ENCODE measurements at places on chromosomes 3 and 15. TPM values are rescaled to one million over a fixed set of nuclear protein-coding genes. Genes with fewer than 3 reads are reported as not detected.
A peak's percentile ranks its signal among the peaks of the same experiment; 100 is the strongest.

The SNURF gene
- 15.0 TPM for total RNA-seq

The ROPN1 gene
- 0.52 TPM for total RNA-seq

The CEP70 gene
- 23.0 TPM for total RNA-seq

The LTF gene
- total RNA-seq = 3.6 TPM

The LRRIQ4 gene
- 0.44 TPM for total RNA-seq

The FBXW12 gene
- 0.50 TPM for total RNA-seq

- ATAC-seq = peak; percentile 84
Observed at GRCh38 chr3:10505050-10505790, at the start of gene ATP2B2. Gene ATP2B2, minus strand, starts transcription at chr3:10505586. Its CDS starts 56,043 bp downstream, at chr3:10449543.

GRCh38 chr3:174002543-174002942 lies 605.0 kb downstream of the NLGN1 start:
- ATAC-seq = no peak

- no peak for ATAC-seq
Observed at GRCh38 chr15:47304656-47305055, 412.6 kb upstream of the SEMA6D start.

- ATAC-seq = no peak
Observed at GRCh38 chr3:72473156-72473555, 375.1 kb downstream of the SHQ1 start.

DNA sequence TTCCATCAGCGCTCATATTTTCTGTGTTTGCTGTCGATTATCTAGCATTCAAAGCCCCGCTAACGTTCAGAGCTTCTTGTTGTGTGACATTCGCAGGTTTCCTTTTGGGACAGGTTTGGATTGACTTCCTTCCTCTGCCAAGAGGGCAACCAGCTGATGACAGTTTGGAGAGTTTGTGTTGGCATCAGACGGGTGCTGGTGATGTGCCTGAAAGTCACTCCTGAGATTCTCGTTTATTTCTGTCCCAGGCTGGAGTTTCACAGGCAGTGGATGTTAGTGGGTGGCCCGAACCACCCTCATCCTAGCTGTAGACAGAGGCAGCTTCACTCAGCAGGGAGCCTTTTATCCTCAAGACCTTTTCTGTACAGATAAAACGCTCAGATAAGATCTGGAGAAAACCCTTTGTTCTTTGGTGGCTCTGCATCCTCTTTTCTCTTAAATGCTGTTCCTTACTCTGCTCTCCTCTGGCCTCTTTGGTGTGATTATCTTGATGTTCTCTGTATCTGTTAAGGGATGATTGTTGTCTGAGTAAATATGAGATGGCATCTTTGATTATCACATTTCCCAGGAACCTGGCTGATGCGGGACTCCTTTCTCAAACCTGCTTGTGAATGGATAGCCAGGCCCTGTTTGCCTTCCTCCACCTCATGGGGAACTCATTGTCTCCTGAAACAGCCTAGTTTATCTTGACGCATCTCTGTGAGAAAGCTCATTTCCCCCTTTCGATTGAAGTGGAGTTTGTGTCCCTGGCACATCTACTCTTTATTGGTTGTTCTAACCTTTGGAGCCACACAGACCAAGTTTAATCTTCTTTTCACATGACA lies 35.9 kb downstream of the CGNL1 start:
- ATAC-seq = no peak

DNA sequence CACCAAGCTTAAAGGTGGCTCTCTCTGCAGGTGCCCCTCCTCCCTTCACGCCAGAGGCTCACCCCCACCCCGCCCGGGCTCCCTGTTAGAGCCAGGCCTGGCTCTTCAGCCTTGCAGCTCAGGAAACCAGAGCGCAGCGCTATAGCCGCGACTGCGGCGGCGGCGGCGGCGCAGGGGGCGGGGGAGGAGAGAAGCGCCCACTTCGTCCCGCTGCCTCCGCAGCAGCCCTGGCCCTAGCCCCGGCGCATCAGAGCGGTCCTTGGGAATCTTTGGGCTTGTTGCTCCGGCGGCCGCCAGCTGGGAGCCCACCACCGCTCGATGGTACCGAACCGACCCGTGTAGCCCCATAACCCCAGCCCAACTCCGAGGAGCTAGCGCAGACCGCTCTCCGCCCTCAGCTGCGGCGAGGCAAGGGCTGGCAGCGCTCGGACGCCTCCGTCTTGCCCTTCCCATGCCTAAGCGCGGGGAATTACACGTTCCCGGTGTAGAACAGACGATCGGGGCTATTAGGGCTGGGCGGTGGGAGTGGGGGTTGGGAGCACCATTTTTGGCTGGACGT lies 1.2 kb downstream of the RASGRF1 start:
- peak; percentile 43 for ATAC-seq

- no peak for ATAC-seq
Observed at GRCh38 chr3:33315826-33316225, 38.6 kb downstream of the FBXL2 start.

DNA sequence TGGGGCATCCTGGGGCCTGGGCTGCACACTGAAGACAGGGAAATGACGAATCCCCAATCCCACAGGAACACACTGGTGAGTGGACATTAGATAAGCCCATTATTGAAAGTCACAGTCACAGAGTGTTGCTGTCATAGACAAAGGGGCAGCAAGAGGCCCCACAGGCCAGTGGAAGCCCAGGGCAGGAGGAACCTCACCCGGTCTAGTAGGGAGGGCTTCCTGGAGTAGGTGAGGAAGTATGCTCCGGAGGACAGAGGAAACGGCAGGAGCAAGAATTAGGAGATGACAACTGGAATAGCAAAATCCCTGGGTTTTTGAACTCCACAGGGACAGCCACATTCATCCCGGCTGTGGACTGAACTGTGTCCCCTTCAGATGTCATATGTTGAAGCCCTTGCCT lies 101.2 kb downstream of the TPRA1 start:
- ATAC-seq = no peak

GRCh38 chr3:123571973-123572365 lies 12.9 kb downstream of the HACD2 start:
- no peak for ATAC-seq

- ATAC-seq = peak; percentile 72
Observed at GRCh38 chr3:59245859-59246501, 196.2 kb upstream of the CFAP20DC start.
